ENCODE measurements at places on chromosomes 1 and 21.

- DNase-seq = no peak
These were observed 700.1 kb downstream of the KCNT2 start for GRCh38 chr1:195908121-195908520.

GRCh38 chr1:45925728-45926287, 122.4 kb downstream of the MAST2 start:
- no peak for DNase-seq

- no peak for DNase-seq
These were observed 11.5 kb upstream of the SLC2A7 start for GRCh38 chr1:9037476-9038337.

GRCh38 chr1:115465802-115466363, 127.8 kb upstream of the NGF start:
- no peak for DNase-seq

GRCh38 chr21:46005481-46005881, 23.9 kb downstream of the COL6A1 start:
- peak; percentile 11 for DNase-seq

GRCh38 chr21:14492931-14493330, 53.2 kb downstream of the SAMSN1 start:
- no peak for DNase-seq

- no peak for DNase-seq
These were observed 84.2 kb downstream of the LACTBL1 start for GRCh38 chr1:22888320-22889075.

DNA sequence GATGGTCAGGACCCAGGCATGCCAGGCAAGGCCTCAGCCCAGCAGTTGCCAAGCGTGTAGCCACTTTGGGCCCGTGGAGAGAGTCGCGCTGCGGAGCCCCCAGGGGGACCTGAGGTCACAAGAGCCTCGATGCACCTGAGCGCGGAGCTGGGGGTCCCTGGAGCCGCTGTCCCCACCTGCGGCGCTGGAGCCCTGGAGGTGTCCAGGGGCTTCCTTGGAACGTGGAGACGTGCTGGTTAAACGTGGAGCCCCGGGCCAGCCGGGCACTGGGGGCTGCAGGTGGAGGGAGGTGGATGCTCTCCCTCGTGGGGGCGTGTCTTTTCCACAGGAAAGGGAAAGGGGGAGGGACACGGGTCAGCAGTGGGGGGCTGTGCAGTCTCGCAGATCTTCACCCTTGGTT, 3.1 kb downstream of the PLCH2 start:
- DNase-seq = no peak

DNA sequence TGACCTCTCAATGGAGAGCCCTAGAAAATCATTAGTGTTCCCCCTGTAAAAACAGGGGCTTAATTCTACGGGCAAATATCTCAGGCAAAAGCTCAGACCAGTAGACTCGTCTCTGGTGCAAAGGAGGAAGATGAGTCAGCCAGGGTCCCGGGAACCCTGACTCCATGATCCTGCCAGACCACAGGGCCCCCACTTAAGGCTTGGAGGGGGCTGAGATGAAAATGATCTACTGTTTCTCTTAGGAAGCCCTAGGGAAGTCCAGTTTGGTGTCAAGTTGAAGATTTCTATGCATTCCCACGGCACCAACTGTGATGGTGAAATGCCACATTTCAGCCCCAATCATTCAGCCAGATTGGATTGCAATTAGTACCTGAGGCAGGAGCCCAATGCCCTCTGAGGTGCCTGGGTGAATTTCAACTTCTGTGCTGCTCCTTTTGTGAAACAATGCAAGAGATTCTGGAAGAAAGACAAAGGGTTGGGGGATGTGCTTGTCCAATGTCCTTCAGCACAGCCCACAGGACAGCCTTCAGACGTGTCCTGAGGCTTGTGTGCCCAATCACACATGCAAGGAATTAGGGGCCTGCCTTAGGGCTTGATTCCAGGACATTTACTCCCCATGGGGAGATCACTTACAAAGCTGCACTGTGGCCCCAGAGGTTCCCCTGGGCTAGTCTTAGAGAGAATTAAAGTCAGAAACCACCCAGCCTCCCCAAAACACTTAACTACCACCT, 18.1 kb downstream of the NAV1 start:
- DNase-seq = no peak

- no peak for DNase-seq
These were observed 29.4 kb upstream of the PEX10 start for GRCh38 chr1:2441746-2442145.

DNA sequence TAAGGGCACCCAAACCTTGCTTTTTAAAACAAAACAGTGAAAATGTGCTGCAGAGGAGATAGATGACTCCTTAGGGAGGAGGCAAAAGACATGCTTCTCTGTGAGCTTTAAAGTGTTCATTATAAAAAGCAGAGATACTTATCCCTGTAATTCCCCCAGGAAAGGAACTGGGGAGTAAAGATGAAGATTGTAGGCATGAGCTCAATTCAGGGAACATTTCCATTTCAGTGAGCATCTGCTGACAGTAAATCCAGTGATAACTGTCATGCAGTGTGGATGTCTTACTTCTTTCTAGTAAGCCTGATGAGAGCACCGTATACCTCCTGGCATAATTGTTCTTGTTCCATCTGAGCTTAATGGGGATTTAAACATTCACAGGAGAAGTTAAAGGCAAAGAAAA, 1296.5 kb downstream of the MRPL39 start:
- DNase-seq = no peak

DNA sequence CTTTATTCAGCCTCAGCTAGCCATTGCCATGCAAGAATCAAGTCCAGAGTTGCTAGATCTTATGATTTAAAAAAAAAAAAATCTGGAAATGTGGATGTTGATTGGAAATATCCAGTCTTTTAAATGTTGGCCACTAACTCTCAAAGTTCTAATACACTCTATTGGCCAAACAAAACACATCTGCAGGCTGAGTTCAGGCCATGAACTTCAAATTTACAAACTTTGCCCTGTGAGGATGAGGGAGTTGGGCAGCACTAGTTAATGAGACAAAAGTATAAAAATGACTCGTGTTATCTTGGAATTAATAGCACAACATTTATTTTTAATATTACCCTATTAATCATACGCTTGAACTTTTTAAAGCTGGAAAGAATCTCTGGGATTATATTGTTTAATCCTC, 432.3 kb downstream of the PLPP3 start:
- DNase-seq = no peak

DNA sequence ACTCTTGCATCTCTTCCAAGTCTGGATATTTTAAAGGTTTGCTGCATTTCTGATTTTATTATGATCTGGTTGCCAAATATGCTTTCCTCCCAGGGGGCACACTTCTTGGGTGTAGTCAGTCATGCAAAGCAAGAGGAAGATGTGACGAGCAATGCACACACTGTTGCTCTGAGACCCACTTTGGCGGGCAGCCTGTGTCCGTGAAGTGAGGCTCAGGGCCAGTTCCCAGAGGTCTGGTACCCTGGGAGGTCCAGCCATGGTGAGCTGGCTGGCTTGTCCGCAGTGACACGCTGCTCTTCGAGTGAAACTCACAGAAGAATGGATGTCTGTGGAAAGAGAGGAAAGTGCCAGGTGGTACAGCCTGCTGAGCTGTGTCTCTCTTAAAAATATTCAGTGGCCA, 52.8 kb upstream of the EDN2 start:
- DNase-seq = no peak

Data from colonic mucosa (tissue), 4 donors.